ENCODE measurements at places on chromosomes 2 and 18.

- no peak for DNase-seq
Measured at GRCh38 chr18:24491927-24492834, 31.7 kb downstream of the HRH4 start.

GRCh38 chr2:42804338-42804737 lies 12.0 kb upstream of the HAAO start:
- DNase-seq: no peak

GRCh38 chr2:101622210-101623030 lies 75.1 kb upstream of the MAP4K4 start:
- DNase-seq: no peak

GRCh38 chr18:45666520-45666919 lies 51.2 kb downstream of the SLC14A2 start:
- no peak for DNase-seq

DNA sequence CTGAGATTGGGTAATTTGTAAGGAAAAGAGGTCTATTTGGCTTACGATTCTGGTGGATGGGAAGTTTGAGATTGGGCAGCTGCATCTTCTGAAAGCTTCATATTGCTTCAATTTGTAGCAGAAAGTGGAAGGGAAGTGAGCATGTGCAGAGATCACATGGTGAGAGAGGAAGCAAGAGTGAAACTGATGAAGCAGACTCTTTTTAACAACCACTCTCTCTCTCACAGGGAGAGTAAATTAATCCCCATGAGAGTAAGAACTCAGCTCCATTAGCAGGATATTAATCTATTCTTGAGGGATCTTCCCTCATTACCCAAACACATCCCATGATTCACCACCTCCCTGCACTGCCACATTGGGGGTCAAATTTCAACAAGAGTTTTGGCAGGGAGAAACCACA lies 298.5 kb upstream of the CELF4 start:
- no peak for DNase-seq

DNA sequence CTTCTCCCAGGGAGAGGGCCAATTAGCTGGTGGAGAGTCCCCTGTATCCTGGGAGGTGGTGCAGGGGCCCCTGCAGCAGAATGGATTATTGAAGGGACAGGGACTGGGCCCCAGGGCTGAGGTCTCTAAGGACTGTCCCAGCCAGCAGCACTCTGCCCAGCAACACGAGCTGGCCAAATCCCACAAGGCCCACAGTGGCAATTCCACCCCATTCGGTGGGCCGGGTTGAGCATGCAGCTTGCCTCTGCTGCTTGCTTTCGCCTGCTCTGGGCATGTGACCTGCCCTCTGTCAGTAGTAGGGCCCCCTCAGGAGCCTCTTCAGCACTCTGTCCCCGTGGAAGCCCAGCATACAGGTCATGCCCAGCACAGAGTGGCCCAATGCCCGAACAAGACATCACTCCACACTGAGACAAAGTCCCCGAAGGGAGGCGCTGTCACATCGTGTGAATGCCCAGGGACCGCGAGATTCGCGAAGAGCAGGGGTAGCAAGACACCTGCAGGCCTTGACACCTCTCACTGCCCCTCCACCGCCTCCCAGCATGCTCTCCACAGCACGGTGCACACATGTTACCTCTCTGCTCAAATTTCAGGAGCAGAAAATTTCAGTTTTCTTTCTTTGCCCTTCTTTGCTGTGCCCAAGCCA lies 65.4 kb downstream of the CRACDL start:
- DNase-seq: no peak

- no peak for DNase-seq
Measured at GRCh38 chr18:2572171-2572569, 813 bp downstream of the NDC80 start.

DNA sequence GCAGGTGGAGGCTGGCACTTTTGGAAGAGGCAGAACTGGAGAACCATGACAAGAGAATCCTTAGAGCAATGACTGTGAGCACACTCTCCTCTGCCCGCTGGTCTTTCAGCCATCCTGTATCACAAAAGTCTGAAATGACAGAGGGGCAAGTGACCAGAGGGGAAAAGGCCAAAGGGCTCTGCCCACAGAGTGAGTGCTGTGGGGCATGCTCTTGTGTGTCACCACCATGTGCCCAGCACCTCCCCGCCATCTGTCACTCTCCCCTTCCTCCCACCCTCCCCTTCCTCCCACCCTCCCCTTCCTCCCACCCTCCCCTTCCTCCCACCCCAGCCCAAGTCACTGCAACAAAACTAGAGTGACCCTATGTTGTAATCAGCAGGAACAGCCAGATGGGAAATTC lies 31.9 kb downstream of the DAW1 start:
- no peak for DNase-seq

DNA sequence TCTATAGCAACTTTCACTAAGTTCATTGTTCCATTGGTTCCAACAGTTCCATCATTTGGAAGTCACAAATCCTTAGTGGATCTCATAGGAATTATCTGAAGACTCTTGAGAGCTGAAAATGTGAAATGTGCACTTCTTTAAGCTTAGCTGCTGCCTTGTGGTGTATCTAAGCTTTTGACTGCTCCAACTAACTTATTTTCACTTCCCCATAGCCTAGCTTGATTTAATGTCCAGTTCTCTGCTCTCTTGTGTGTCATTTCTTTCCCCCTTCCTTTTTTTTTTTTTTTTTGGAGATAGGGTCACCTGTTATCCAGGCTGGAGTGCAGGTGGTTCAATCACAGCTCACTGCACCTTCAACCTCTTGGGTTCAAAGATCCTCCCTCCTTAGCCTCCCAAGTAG lies 34.9 kb upstream of the CD302 start:
- DNase-seq: no peak

GRCh38 chr18:12405066-12405465 lies 2.7 kb upstream of the PRELID3A start:
- no peak for DNase-seq

GRCh38 chr18:79046522-79046921 lies 22.7 kb upstream of the ATP9B start:
- no peak for DNase-seq

DNA sequence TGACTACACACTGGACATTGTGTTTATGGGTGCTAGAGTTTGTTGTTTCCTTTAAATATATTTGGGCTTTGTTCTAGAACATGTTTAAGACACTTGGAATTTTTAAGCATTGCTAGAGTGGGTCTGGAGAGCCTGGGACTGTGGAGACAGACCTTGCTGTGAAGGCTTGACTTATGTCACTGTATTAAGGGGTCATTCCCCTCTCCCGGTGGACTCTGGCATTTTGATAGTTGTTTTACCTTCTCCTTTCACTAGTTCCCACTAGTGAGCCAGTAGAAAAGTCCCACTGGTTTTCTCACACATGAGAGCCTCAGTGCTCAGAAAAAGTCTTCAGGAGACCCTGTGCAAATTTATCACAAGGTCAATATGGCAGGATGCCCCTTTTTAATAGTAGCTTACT lies 18.6 kb downstream of the ADNP2 start:
- no peak for DNase-seq

- DNase-seq: no peak
Measured at GRCh38 chr2:205188239-205189138, 493.8 kb upstream of the NRP2 start.

Data from type B pancreatic cell (in vitro differentiated cells).